Tongue (tissue), 3 donors: ENCODE measurements at places on chromosomes 2 and 18.

GRCh38 chr2:165874445-165875039 lies 79.0 kb downstream of the TTC21B start:
- peak; percentile 80 for DNase-seq

GRCh38 chr2:170972296-170973224 lies 43.5 kb downstream of the GORASP2 start:
- no peak for DNase-seq

GRCh38 chr2:237185553-237185925 lies 99.8 kb downstream of the COPS8 start:
- no peak for DNase-seq

DNA sequence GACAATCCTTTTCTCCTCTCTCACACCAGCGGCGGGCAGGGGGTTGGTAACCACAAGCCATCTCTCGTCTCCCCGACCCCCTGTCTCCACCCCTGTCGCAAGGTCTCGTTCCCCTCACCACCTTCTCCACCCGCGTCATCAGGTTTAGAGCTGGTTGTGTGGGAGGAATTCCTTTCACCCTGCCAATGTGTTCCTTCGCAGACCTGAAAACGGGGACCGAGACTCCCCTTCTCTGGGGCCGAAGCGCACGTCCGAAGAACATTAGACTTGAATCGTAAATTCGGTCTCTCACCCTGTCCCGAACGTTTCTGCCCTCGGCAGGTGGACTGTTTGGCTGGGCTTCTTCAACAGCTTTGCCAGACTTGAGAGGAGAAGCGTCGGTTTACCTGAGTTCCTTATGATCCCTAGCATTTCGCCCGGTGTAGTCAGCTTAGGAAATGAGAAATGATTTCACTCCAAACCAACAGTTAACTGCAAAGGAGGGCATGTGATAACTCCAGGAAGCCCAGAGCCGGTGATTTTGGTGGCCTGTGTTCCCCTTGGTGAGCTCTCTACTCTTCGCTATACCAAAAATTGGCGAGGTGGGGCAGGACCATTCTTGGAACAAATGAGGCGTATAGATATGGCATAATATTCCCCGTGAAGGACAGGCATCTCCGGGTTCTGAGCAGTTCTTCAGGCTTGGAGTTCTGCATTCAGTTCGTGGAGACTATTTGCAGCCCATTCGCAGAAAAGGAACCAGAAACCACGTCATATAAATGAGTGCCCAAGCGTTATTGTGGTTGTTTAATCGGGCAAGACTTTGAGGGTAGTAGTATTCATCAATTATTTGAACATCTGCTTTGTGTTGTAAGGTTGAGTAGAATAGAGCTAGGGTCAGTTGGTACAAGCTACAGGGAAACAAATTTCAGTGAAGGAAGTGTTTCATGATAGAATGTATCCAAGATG lies 694 bp downstream of the CFAP36 start:
- no peak for DNase-seq

DNA sequence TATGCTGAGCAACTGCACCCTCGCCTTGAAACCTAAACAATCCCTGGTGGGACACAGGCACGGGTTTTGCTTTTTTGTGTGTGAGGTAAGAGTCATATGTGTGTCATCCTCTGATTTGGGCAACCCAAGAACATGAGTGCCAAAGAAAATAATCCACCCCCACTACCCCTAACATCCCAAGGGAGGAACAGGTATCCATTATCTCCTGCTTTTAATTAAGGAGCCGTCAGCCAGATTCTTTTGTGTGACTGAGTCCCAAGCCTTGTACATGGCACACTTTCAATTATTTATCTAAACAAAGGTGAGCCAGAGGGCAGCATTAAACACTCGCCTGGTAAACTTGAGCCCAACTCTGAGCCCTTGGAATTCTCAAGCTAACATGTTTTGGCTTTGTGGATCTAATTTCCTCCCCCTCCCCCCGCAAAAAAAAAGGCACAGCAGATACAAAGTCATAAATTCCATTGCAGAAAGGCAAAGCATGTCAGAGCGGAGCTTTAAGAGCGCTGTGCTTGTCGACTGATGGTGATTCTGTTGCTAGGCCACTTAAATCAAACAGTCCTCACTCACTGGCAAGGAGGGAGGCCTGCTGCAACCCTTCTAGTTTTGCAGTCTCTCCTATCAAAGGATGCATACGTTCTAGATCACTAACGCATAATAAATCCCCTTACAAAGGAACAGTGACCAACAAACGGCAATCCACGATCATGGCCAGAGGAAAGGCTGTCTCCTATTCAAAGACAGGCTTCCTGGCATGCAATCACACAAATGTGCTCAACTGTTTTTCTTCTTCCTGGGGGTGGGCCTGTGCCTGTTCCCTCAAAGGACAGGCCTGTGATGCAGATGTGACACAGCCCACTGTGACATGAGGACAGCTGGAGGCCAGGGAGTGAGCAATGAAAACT lies 143.5 kb upstream of the LMAN1 start:
- peak; percentile 92 for DNase-seq

DNA sequence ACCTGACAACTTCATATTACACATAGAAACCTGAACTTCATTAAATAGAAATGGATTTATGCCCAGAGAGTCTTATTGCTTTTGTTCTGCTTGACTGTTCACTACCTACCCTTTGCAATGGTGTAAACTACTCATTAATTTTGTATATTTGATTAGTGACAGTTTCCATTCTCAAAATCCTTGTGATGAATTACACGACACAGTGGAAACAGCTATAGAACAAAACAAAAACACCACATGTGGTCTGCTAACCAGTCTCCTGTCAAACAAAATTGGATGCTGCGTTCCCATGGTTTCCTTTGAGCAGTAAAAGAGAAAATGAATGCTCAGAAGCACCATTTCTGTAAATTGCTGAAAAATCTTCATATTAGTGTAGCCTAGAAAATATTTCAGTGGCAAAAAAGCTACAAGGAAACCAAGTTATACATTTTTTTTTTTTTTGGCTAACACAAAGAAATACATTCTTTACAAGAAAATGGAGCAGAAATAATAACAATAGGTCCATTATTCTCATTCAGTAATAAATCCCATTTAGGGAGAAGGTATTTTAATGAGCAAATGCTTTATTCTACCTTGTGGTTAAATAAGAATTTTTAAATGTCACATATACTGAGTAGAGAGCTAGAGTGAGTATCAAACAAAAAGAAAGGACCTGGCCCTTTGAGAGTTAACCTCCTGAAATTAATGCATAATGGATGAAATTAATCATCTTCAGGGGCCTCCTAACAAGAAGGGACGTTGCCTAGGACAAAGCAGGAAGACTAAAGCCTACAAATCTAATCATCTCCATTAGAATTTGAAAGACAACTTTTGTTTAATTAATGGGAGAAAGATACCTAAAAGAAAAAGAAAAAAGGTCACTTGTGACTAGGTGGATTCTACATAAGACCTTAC lies 355.1 kb upstream of the ZC3H15 start:
- DNase-seq = peak; percentile 22

DNA sequence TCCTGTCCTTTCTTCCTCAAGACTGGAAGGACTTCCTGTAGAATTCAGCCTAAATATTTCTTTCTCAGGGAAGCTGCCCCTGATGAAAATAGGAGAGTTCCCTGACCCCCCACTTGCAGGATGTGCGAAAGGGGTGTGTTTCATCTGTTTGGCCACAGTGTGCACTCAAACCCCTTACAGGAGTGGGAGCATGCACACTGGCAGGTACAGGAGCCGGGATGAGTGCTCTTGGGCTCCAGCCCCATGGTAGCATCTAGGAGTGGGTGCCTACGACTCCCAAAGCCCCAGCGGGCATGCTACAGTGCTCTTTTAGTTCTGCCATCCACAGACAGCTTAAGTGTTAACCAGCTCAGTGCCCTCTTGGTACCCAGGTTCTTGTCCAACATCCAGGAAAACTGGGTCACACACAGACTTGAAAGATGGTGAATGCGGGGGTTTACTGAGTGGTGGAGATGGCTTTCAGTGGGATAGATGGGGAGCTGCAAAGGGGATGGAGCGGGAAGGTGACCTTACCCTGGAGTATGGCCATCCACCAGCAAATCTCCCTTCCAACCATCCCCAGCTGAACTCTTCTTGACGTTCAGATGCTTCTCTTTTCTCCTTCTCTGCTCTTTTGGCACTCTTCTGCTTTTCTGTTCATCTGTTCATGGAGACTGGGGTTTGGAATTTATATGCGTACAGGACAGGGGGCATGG lies 295.0 kb upstream of the NCKAP5 start:
- no peak for DNase-seq

GRCh38 chr2:62150597-62151305 lies 45.2 kb upstream of the B3GNT2 start:
- DNase-seq = no peak

DNA sequence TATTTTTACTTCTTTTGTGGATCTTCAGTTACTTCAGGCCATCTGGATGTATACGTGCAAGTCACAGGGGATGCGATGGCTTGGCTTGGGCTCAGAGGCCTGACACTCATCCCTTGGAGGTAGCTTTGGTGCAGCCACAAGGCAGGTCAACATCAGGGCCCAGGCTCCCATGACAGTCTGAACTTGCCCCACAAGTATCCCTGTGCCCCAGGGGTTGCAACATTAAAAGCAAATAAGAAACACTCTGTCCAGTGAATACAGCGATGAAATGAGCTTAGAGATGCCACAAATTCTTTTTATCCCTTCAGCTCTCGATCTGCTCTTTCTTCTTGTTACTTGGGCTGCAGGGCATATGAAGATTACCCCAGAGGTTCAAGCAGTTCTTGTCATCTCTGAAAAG lies 13.0 kb upstream of the CXCR1 start:
- DNase-seq = no peak
